ENCODE measurements at places on chromosomes 6 and 20.

- peak overlapping the region; percentile 92 for H3K4me3 ChIP-seq
- no peaks in the 10 kb centered on the region for H3K36me3 ChIP-seq
- peaks cover 24% of the 10 kb centered on the region for H3K4me1 ChIP-seq
- no peaks in the 10 kb centered on the region for H3K27me3 ChIP-seq
These were observed 1.4 kb upstream of the FOXO3 start for GRCh38 chr6:108559097-108559883.

DNA sequence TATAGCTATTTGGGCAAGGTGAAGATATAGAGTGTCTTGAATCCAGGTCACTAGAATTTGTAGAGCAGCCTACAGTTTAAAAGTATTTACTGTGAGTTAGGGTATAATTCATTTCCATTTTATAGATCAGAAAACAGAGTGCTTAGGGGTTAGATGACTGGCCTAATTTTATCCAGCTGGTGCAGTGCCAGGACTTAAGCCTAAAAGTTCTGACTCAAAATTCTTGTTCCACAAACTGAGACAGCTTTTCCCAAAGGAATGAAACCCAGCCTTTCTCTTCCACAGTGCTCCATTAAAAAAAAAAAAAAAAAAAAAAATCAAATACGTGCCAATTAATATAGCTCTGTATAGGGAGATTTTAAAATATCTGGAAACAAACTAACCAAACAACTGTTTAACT is 441.0 kb upstream of the MARCKS start:
- H3K27me3 ChIP-seq = no peaks in the 10 kb centered on the region
- H3K4me1 ChIP-seq = no peaks in the 10 kb centered on the region
- H3K4me3 ChIP-seq = no peak overlapping the region
- H3K36me3 ChIP-seq = no peaks in the 10 kb centered on the region

- H3K27ac ChIP-seq = no peak overlapping the region
- no peaks in the 10 kb centered on the region for H3K4me1 ChIP-seq
- peak; percentile 46 for DNase-seq
- no peaks in the 10 kb centered on the region for H3K36me3 ChIP-seq
These were observed 144.9 kb upstream of the THBS2 start for GRCh38 chr6:169398342-169399105.

- no peak overlapping the region for H3K27ac ChIP-seq
- H3K36me3 ChIP-seq = peaks cover under 1% of the 10 kb centered on the region
- H3K4me1 ChIP-seq = peaks cover 5% of the 10 kb centered on the region
- no peaks in the 10 kb centered on the region for H3K27me3 ChIP-seq
These were observed 8.0 kb downstream of the DNPH1 start for GRCh38 chr6:43221046-43221972.

GRCh38 chr6:73393278-73393677 is 1.4 kb upstream of the DDX43 start:
- no peak for DNase-seq
- no peak overlapping the region for H3K27ac ChIP-seq
- H3K4me3 ChIP-seq = no peak overlapping the region
- H3K27me3 ChIP-seq = no peaks in the 10 kb centered on the region
- H3K4me1 ChIP-seq = no peaks in the 10 kb centered on the region
- no peaks in the 10 kb centered on the region for H3K36me3 ChIP-seq

DNA sequence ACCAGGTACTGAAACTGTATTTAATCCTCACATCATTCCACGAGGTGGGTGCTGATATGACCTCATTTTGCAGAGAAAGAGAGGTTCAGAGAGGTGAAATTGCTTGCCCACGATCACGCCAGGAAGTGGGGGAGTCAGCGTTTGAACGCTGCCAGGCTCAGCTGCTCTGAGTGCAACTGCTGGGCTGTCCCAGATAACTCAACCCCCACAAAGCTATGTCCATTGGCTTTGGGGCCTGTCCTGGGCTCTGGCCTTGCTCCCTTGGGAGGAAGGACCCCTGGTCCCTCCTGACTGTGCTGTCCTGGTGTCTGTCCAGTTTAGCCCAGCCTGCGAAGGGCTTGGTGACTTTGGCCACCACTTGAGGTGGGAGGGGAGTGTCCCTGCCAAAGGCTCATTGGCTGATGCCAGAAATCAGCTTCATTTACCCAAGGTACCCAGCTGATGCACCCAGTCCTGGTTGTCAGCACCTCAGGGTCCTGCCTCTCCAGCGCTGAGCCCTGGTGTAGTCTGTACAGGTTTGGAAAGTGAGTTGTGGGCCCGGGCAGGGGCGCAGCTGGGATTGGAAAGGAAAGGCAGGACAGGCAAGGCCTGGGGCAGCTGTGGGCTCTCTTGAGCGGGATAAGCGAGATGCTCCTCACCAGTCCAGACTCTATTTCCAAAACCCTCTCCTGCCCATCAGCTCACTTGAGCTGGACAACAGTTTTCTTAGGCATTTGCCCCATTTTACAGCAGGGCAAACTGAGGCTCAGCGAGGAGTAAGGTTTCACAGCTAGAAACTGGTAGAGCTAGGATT is 38.5 kb downstream of the SUN5 start:
- H3K4me3 ChIP-seq = no peak overlapping the region
- H3K4me1 ChIP-seq = no peaks in the 10 kb centered on the region
- H3K27ac ChIP-seq = no peak overlapping the region
- no peaks in the 10 kb centered on the region for H3K36me3 ChIP-seq
- no peaks in the 10 kb centered on the region for H3K27me3 ChIP-seq

DNA sequence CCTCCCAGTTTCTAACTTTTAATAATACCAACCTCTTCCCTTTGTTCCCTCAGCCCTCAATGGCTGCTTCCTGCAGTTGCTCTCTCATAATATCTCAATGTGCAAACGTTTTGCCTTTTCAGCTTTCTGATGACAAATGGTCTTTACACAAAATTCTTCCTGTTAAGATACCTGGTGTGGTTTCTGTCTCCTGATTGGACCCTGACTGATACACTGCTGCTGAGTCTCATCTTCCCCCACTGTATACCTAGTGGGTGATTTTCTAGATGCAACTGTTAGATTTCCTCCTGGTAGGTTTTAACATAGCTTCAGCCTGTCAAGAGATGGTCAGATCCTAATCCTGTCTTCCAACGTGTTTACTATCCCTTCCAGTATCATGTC is 147.9 kb upstream of the TOP1 start:
- no peak overlapping the region for H3K4me3 ChIP-seq
- H3K4me1 ChIP-seq = no peaks in the 10 kb centered on the region
- no peak overlapping the region for H3K27ac ChIP-seq
- H3K27me3 ChIP-seq = no peaks in the 10 kb centered on the region
- no peak for DNase-seq
- H3K36me3 ChIP-seq = no peaks in the 10 kb centered on the region

- no peak overlapping the region for H3K4me3 ChIP-seq
- no peak overlapping the region for H3K27ac ChIP-seq
- peaks cover 41% of the 10 kb centered on the region for H3K4me1 ChIP-seq
- no peak for DNase-seq
- no peaks in the 10 kb centered on the region for H3K36me3 ChIP-seq
- no peaks in the 10 kb centered on the region for H3K27me3 ChIP-seq
These were observed 53.7 kb downstream of the UST start for GRCh38 chr6:148800536-148800935.

DNA sequence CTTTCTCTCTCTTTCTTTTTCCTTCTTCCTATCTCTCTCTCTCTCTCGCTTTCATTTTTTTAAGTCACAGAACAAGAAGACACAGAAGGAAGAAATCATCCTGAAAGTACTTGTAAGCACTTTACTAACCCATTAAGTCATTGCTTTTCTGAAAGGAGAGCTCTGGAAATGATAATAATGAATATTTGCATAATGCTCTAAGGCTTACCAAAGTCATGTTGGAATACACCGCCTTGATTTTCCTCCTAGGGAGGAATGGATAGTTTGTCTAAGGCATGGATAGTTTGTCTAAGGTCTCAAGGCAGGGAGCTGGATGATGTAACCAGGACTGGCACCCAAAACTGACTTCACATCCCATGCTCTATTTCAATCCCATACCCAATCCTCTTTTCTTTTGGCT is 12.9 kb upstream of the CTCFL start:
- no peaks in the 10 kb centered on the region for H3K4me1 ChIP-seq
- no peak overlapping the region for H3K4me3 ChIP-seq
- no peaks in the 10 kb centered on the region for H3K36me3 ChIP-seq
- H3K27me3 ChIP-seq = peaks cover 11% of the 10 kb centered on the region

DNA sequence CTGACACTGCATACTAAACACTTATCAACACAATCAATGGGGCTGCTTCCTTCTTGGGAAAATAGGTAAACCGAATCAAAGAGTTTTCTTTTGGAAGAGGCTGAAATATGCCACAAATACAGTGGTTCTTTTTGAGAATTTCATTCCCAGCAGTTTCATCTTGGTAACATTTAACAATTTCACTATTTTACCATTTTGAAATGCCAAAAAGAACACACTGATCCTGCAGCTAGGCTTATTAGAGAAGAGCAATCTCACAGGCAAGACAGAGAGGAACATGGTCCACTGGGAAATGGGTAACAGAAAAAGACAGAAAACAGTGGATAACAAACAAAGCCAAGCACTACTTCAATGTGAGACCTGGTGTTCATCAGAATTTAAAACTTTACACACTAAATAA is 2.5 kb downstream of the CNR1 start:
- no peak for DNase-seq
- peaks cover 32% of the 10 kb centered on the region for H3K27me3 ChIP-seq
- no peak overlapping the region for H3K27ac ChIP-seq
- no peaks in the 10 kb centered on the region for H3K36me3 ChIP-seq

- DNase-seq = no peak
- H3K4me3 ChIP-seq = no peak overlapping the region
- peaks cover 5% of the 10 kb centered on the region for H3K4me1 ChIP-seq
- no peaks in the 10 kb centered on the region for H3K27me3 ChIP-seq
These were observed 1.9 kb upstream of the IRF4 start for GRCh38 chr6:389622-390021.

DNA sequence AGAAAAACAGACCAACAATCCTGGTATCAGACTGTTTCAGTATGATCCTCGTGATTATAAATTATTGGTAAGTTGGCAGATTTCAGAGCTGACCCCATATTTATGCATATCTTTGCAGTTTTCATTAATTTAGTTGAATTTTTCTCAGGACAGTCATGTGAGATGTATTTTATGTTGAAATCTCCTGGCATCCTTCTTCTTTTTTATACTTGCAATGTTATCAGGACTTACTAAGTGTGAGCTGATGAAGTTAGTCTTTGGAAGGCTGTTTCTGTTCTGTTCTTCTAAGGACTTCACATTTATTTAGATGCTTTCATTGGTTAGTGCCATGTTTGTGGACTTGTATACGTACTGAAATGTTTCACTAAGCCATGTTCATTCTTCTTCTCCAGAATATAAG is 17.2 kb downstream of the SMPDL3A start:
- no peaks in the 10 kb centered on the region for H3K27me3 ChIP-seq
- H3K4me3 ChIP-seq = no peak overlapping the region
- H3K4me1 ChIP-seq = no peaks in the 10 kb centered on the region
- DNase-seq = no peak
- no peak overlapping the region for H3K27ac ChIP-seq
- H3K36me3 ChIP-seq = no peaks in the 10 kb centered on the region

GRCh38 chr6:32046450-32047083 is 8.4 kb downstream of the CYP21A2 start:
- no peaks in the 10 kb centered on the region for H3K36me3 ChIP-seq
- DNase-seq = peak; percentile 57
- H3K27ac ChIP-seq = peak overlapping the region; percentile 91
- H3K4me1 ChIP-seq = peaks cover 26% of the 10 kb centered on the region
- H3K4me3 ChIP-seq = no peak overlapping the region

- no peak overlapping the region for H3K4me3 ChIP-seq
- no peak for DNase-seq
- H3K27ac ChIP-seq = peak overlapping the region; percentile 12
- H3K27me3 ChIP-seq = no peaks in the 10 kb centered on the region
- H3K36me3 ChIP-seq = peaks cover 7% of the 10 kb centered on the region
These were observed 23.1 kb upstream of the FBXO9 start for GRCh38 chr6:53042112-53042511.

- DNase-seq = no peak
- no peaks in the 10 kb centered on the region for H3K4me1 ChIP-seq
- H3K27ac ChIP-seq = no peak overlapping the region
- no peak overlapping the region for H3K4me3 ChIP-seq
- peaks cover 12% of the 10 kb centered on the region for H3K27me3 ChIP-seq
These were observed 160.4 kb downstream of the NRN1 start for GRCh38 chr6:5846335-5846734.

DNA sequence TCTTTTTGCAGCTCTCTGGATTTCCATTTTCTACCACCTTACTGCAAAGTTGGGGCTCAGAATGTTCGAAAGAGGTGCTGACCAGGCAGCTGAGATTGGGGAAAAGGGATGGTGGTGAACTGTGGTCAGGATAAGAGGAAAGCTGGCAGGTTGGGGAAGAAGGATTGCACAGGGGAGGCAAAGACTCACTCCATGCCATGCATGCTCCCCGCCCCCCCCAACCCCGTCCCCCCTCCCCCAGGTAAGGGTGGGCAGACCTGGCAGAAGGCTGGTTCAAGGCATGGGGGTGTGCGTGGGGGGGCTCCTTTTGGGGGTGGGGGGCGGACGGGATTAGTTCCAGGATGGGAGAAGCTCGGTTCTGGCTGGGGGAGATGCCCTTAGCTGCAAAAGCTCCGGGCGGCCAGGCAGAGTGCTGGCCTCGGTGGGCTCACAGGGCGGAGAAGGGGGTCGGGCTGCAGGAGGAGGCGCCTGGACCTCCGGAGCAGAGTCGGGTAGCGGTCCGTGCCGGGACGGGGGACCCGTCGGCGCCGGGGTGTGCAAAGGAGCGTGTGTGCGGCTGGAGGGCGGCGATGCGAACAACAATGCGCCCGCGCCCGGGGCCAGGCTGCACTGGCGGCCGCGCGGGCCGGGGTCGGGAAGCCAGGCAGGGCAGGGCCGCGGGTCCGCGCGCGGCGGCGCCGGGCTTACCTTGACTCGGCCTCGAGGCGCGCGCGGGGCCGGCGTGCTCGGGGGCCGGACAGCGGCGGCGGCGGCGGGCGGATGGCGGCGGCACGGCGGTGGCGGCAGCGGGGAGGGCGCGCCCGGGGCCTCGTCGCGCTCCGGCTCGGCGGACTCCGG is 880 bp downstream of the ADNP start:
- no peaks in the 10 kb centered on the region for H3K27me3 ChIP-seq
- H3K4me1 ChIP-seq = peaks cover 27% of the 10 kb centered on the region
- peak overlapping the region; percentile 99 for H3K27ac ChIP-seq
- peak overlapping the region; percentile 83 for H3K4me3 ChIP-seq
- DNase-seq = no peak

GRCh38 chr6:144742779-144743178 is 457.6 kb downstream of the UTRN start:
- no peak overlapping the region for H3K4me3 ChIP-seq
- H3K36me3 ChIP-seq = peaks cover 8% of the 10 kb centered on the region
- H3K27me3 ChIP-seq = no peaks in the 10 kb centered on the region
- no peak for DNase-seq

DNA sequence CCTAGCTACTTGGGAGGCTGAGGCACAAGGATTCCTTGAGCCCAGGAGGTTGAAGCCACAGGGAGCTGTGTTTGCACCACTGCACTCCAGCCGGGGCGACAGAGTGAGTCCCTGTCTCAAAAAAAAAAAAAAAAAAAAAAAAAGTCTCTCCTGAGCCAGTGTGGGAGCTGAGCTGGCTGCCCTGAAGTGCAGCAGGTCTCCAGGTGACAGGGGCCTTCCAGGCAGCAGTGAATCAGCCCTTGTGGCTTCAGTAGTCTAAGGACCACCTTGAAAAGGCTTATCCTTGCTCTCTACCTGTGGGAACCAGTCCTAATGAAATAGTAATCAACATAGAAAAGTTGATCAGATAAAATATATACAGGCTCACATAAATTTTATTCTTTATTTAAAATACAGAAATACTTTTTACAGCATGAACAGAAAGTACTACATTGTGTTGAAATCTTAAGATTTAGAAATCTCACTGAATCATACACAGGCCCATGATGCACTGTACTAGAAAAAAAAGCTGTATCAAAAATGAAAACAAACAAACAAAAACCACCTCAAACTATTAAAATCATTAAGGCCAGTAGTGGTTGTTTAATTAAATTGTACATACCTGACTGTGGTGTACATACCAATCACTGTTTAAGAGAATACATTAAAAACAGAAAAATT is 128.9 kb downstream of the SCML4 start:
- H3K27ac ChIP-seq = no peak overlapping the region
- H3K4me1 ChIP-seq = peaks cover 25% of the 10 kb centered on the region
- no peaks in the 10 kb centered on the region for H3K36me3 ChIP-seq
- no peaks in the 10 kb centered on the region for H3K27me3 ChIP-seq

Measured in tibial nerve (tissue), 4 donors.